ENCODE measurements at places on chromosomes 3 and 15. TPM values are rescaled to one million over a fixed set of nuclear protein-coding genes. Genes with fewer than 3 reads are reported as not detected.

DNA sequence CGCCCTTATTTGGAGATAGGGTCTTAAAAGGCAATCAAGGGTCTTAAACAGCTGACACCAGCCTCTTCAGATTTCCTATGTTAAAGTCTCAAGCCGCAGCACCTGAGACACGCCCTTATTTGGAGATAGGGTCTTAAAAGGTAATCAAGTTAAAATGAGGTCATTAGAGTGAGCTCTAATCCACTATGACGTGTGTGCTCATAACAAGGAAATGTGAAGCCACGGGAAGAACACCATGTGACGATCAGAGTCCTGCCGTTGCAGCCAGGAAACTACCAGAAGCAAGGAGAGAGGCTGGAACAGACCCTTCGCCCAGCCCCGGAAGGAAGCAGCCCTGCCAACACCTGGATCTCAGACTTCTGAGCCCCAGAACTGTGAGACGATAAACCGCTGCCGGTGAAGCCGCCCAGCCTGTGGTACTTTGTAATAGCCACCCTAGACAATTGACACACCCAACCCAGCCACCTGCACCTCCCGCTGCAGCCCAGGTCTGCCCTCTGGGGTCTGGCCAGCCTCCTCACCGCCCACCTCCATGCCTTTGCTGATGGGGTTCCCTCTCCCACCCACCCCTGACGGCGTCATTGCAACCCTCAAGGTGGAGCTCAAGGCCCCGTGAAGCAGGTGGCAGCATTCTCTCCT lies 137.9 kb downstream of the MEGF11 start:
- H3K27ac ChIP-seq: no peak overlapping the region
- H3K36me3 ChIP-seq: no peaks in the 10 kb centered on the region
- peaks cover 13% of the 10 kb centered on the region for H3K27me3 ChIP-seq
- H3K4me3 ChIP-seq: no peak overlapping the region
- H3K4me1 ChIP-seq: peaks cover 3% of the 10 kb centered on the region

- DNase-seq: no peak
- no peaks in the 10 kb centered on the region for H3K36me3 ChIP-seq
- H3K4me3 ChIP-seq: no peak overlapping the region
- peaks cover 11% of the 10 kb centered on the region for H3K27me3 ChIP-seq
These were observed 97.1 kb downstream of the TMEM212 start for GRCh38 chr3:171940151-171940649.

DNA sequence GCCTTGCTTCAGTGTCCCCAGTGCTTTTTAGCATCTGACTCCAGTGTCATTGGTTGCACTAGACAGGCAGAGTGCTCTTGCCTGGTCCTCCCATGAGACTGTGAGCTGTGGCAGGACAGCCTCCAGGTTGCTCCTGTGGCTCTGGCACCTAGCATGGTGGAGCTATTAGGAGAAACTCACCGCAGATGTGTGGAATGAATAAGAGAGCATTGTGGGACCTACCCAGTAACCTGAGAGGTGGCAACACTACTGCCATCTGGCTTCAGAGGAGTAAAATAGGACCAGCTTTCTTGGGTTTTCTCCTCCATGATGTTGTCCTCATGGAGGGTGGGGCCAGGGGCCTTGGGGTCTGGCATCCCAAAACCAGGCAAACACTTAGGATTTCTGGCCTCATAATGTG lies 183.6 kb downstream of the EPHB1 start:
- H3K4me1 ChIP-seq: no peaks in the 10 kb centered on the region
- H3K27ac ChIP-seq: no peak overlapping the region
- H3K27me3 ChIP-seq: no peaks in the 10 kb centered on the region
- H3K4me3 ChIP-seq: no peak overlapping the region
- no peaks in the 10 kb centered on the region for H3K36me3 ChIP-seq

DNA sequence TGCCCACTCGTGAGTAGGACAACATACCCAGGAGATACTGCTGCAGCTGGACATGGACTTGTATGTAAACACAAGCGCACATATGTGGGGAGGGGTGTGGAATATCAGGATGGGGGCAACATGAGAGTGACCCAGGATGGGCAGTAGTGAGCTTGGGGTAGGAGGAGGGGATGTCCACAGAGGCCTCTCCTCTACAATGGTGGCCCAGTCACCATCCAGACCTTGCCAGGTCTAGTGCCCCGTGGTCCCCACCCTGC lies 266 bp upstream of the ZBTB47 start:
- H3K27ac ChIP-seq: no peak overlapping the region
- peaks cover 2% of the 10 kb centered on the region for H3K27me3 ChIP-seq
- peak overlapping the region; percentile 27 for H3K4me3 ChIP-seq

DNA sequence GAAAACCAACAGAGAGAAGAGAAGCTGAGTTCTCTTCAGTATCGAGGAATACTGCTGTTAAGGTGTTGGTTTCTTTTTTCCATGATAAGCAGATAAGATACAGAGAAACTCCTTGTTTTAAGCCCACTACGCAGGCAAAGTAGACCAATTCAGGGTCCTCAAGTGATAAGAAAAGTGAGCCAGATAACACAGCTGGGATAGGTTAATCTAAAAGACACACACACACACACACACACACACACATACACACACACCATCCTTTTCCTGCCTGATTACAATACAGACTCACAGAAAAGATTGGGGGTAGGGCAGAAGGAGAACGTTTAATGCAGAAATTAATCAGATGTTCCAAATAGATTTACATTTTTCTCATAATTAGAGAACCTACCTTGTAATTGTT lies 6.5 kb upstream of the PHLDB2 start:
- no peak overlapping the region for H3K27ac ChIP-seq
- H3K4me1 ChIP-seq: peaks cover 7% of the 10 kb centered on the region
- no peak overlapping the region for H3K4me3 ChIP-seq
- H3K36me3 ChIP-seq: no peaks in the 10 kb centered on the region
- no peak for DNase-seq

GRCh38 chr3:157436583-157437291 lies at the start of gene PTX3:
Gene PTX3, plus strand, starts transcription at chr3:157436850. Its CDS starts 84 bp downstream, at chr3:157436934.
- H3K27ac ChIP-seq: no peak within 1 kb of the TSS
- H3K36me3 ChIP-seq: no peaks in the 10 kb centered on the region
- peaks cover 39% of the 10 kb centered on the region for H3K27me3 ChIP-seq
- DNase-seq: no peak

DNA sequence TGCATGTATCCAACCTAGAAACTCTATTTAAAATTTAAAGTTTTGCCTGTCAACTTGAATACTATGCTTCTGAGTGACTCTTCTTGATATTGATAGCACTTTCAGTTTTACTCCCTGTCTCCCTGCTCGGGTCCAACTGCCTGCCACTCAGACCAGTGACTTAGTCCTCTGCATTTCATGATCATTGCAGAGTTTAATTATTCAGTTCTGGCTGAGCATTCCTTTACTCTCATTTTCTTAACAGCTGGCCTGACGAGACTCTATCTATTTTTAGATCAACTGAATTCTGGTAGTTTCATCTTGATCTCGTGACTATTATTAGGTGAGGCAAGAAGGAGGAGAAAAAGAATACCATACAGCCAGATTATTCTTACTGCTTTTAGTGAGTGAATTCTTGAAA lies 617.4 kb downstream of the SI start:
- H3K27ac ChIP-seq: no peak overlapping the region
- no peak overlapping the region for H3K4me3 ChIP-seq
- DNase-seq: no peak
- no peaks in the 10 kb centered on the region for H3K4me1 ChIP-seq
- H3K36me3 ChIP-seq: no peaks in the 10 kb centered on the region

GRCh38 chr3:186414735-186415419 lies 52.8 kb upstream of the DGKG start:
- no peaks in the 10 kb centered on the region for H3K36me3 ChIP-seq
- H3K27ac ChIP-seq: no peak overlapping the region
- H3K27me3 ChIP-seq: peaks cover 20% of the 10 kb centered on the region
- H3K4me3 ChIP-seq: peak overlapping the region; percentile 59
- DNase-seq: no peak

MESP2 gene
- total RNA-seq: not detected

ATP13A4 gene
- 1.8 TPM for total RNA-seq

POTEB3 gene
- total RNA-seq: not detected

RASGRF1 gene
- not detected for total RNA-seq

NR2E3 gene
- total RNA-seq: not detected

SLC24A5 gene
- total RNA-seq: not detected

DLL4 gene
- not detected for total RNA-seq

IFT57 gene
- total RNA-seq: 23.9 TPM
